Stimulated activated CD4-positive, alpha-beta T cell treated with anti-CD3 and anti-CD28 coated beads, Interleukin-15, amount 100 ng/mL, for 1 hour (primary cell): ENCODE measurements at places on chromosomes 5 and 9.
A peak's percentile ranks its signal among the peaks of the same experiment; 100 is the strongest.

- no peak for DNase-seq
These were observed 343 bp upstream of the FANCC start for GRCh38 chr9:95317893-95318211.

- peak; percentile 64 for DNase-seq
These were observed 58.0 kb downstream of the RAD23B start for GRCh38 chr9:107340920-107341632.

DNA sequence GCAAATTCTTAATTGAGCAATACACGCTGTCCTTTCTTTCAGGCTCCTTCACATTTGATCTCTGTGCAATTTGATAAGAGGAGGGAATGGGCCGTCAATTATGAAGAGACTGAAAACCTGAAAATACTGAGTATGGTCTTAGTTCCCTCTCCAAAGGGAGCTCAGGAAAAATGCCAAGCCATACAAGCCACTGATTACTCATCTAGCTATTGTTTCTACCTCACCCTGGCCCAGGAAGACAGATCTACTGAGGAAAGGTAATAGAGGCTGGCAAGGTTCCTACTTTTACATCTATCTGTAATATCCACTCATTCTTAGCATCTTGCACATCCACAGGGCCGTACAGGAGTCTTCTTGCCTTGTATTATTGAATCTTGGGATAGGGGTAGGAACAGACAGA, 23.7 kb upstream of the TNC start:
- no peak for DNase-seq

DNA sequence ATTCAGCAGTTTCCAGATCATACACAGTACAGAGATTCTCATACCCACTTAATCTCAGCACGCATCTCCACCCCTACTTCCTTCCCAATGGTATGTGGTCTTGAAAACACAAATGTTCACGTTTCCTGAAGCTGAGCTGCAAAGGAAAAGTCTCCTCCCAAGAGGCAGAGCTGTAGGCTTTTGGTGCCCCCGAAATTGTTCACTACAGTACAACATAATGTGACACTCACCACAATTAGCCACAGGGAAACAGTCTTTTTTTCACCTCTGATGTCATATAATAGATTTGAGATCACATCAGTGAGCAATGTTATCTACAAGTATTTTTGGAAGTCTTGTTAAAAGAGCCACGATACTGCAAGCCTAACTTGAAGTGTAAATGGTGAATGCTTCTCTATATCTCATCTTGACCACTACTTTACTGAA, 40.2 kb downstream of the NFIB start:
- no peak for DNase-seq

GRCh38 chr5:53411388-53411787, 69.0 kb upstream of the FST start:
- DNase-seq: no peak

GRCh38 chr5:1936413-1936812, 53.7 kb upstream of the IRX4 start:
- no peak for DNase-seq

DNA sequence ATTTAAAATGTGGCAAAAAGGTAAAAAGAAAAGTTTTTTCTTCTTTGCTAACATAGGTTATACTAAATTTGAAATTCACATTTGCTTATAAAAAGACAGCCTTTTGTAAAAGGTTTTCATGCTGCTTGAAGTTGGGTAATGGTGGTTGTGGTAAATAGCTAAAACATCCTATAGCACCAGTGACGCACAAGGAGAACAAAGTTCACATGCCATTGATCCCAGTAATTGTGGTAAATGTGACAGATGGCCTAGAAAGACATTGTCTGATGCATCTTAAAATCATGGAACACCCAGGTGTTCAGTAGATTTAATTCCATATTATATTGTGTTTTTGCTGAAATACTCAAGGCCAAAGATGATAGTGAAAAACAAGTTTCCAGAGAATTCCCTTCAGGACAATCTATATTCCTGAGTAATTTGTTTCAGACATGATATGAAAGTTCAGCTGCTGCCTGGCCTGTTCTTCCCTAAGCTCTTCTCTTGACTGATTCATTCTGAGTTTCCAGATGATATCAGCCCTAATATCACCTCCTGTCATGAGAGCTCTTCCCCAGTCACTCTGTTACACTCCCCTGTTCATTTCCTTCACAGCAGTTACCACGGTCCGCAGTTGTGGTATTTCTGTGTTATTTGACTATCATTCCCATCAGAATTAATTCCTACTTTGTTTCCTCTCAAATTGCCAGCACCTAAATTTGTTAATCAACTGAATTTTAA, 4.6 kb upstream of the FBXL17 start:
- DNase-seq: no peak

DNA sequence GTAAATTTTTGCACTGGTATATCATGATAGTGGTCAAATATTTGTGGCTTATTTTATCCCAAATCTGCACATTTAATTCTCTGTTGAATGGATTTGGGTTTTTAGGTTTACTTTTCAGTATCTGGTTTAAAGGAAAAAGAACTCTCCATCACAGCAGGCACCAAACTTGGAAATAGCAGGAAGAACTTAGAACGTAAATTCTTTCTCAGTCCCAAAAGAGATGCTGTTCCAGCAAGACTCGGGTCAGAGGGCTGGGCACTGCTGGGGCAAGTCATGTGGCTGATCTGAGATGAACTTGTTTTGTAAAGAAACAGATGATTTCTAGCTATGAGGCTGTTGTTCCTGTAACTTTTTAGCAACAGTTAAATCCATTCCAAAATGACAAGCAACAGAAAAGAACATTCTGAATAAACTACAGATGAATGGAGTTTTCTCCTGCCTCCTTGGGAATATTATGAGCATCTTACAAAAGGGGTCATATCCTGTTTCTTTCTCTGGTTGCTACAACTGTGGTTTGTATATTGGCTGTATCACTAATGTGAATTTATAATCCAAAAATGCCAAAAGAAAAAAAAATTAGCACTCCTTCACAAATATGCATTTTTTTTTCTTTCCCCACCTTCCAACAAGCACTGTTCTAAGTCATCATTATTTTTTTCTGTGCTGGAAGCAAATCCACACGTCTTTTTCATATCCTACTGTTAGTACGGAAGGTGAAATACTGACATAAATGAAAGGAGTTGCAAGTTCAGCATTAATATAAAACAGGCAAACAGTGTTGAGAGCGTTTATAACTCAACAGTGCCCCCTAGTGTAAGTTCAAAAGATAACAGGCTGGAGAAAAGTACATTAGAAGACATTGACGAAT, 31.1 kb downstream of the OR2K2 start:
- DNase-seq: no peak

DNA sequence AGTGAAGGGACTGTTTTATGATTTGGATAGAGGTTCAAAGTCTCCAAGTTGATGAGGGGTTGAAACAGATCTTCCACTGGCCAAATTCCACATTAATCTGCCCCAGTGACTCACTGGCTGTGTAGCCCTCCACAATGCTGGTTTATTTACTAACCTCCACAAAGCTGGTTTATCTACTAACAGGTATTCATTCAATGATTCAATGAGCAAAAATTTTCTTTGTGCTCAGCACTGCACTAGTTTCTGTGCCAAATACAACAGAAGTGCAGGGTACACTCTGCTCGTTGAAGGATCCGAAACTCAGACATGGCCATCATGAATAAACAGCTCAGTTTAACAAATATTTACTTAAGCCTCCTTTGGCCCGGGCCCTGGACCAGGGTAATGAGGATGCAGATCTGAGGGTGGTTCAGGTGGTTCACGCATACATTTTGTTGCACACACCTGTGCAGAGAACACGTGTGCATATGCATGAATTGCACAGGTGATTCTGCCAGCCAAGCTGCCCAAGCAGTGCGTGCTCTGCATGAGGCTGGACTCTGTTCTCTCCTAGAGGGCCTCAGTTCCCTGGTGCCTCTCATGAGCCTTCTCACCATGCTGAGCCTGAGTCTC, 71.0 kb downstream of the SH3PXD2B start:
- no peak for DNase-seq

GRCh38 chr5:178196281-178196812, 8.0 kb upstream of the HNRNPAB start:
- no peak for DNase-seq

GRCh38 chr5:57448751-57449150, 33.9 kb downstream of the ACTBL2 start:
- DNase-seq: no peak

DNA sequence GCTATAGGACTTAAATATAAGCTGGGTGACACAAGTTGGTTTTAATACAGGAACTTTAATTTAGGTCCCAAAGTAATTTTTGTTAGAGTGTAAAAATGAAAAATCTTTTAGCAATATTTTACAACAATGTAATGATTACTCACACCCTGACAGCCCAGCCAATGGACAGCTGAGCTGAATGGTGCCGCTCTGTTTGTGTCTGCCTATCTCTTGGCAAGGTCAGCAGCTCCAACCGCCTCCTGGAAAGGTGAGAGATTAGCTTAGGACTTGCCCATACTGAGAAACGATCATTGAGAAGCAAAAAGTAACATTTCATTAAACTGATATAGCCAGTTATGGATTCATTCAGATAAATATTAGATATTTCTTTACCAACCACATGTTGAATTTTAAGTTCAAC, 463.6 kb upstream of the CD180 start:
- DNase-seq: no peak

DNA sequence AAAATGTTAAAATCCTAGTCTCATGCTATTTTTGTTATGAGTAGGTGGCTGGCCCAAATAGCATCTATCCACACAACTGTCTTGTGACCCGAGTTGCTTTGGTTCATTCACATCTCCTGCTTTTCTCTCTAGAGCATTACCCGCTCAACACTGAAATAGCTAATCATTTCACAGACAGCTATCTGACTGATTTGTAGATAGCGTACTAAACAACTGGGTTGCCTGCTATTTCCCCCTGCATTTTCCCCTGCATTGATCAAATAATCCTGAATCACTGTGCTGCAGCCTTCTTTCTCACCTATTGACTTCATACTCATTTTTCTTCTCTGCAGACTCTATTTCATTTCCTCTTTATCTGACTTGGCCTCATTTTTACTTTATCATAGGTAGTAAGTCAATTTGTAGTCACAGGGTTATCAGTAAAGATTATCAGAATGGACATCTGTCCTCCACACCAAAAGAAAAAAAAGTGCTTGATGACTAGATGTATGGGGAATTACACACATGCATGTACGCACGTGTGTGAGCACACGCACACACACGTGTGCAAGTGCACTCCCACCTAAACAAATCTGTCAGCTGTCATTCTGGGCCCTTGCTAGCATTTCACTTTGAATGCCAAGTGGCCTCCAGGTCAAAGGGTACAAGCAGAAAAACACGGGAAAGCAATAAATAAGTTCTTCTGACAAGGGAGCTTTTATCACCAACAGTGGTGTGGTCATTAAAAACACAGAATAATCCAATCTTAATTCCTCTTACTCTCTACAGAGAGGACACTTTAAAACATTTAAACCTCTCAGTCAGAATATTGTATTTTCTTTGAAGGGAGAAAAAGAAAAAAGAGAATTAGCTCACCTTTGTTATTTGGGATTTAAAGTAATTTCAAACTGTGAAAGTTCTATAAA, 501.6 kb downstream of the EFNA5 start:
- DNase-seq: no peak

- no peak for DNase-seq
These were observed 70.9 kb upstream of the ZSWIM6 start for GRCh38 chr5:61261136-61261535.

- DNase-seq: no peak
These were observed 49.8 kb downstream of the CERT1 start for GRCh38 chr5:75461679-75462078.

GRCh38 chr9:3848445-3849114, 322.8 kb upstream of the RFX3 start:
- DNase-seq: no peak

GRCh38 chr9:82110881-82111280, 122.3 kb downstream of the SPATA31D1 start:
- no peak for DNase-seq

DNA sequence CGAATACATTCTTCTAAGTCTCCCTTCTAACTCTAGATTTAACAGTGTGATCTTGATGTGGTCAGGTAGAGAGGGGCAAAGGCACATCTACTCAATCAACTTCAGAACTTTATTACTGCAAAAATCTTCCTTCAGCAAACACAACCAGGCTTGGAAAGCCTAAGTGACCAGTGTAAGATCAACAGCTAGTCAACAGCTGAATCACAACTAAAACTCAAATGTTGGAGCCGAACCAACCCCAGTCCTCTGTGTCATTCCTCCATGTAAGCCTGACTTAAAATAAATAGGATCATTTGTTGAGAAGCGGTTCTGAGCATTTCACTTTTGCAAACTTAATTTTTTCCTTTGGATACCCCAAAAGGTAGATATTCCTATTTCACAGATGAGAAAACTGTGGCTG, 352.7 kb downstream of the EBF1 start:
- no peak for DNase-seq

- DNase-seq: peak; percentile 35
These were observed 1.3 kb downstream of the CD72 start for GRCh38 chr9:35616681-35617459.

DNA sequence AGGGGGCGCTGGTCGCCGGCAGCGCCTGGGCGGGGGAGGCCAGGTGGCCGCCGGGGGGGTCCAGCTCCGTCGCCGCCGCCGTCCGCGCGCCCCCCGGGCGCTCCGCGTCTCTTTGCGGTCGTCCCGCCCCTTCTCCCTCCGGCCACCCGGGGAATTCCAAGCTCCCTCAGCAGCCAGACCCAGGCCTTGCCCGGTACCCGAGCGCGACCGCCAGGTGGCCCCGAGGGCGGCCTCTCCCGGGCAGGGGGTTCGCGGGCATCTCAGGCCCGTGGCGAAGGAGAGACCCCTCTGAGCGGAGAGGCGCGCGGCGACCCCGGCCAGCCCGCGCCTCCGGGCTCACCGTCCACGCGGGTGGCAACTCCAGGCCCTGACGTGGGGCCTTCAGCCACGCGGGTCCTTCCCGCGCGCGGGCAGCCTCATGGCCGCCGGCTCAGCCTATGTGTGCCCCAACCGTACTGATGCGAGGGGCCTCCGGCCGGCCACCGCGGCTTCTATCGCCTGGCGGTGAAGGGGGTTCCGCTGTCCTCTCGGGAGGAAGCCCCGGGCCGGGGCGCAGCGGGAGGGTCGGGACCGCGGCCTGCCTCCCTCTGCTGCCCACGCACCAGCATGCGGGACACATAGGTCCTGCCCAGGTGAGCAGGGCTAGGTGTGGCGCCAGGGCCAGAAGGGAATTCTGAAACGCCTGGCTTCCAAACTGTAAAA, 529 bp upstream of the NRARP start:
- no peak for DNase-seq

- no peak for DNase-seq
These were observed 106.2 kb upstream of the TUT7 start for GRCh38 chr9:86460216-86461002.

DNA sequence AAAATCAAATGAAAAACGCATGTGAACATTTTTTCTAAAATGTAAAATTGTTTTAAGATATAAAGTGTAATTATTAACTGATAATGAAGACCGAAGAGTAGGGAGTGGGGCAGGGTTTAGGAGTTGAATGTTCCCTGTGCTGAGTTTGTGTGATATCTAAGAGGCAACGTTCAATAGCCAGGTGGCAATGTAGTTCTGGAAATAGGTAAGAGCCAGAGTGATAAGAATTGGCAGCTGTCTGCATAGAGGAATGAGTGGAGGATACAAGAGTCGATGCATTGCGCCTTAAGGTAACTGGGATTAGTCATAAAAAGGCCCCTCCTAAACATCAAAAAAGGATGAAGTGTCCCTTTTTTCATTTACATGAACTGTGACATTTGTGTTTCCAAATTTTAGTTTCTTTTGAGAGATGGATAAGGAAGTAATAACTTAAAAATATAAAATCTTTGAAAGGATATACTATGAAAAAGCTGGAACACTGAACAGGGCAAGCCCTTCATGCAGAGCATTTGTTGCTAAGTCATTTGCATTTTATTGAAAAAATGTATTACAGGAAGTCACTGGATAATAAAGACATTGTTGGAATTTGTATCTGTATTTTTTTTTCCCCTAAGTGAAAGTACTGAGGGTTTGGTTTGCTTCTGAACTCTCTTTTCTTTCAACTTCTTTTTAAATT, 659.3 kb downstream of the ACTL7B start:
- no peak for DNase-seq
